Right hindlimb (tissue), 1 donor: ENCODE measurements at places on chromosomes 3 and 15.

- no peak for DNase-seq
These were observed 397.5 kb downstream of the ZIC4 start for GRCh38 chr3:147008886-147009285.

- no peak for DNase-seq
These were observed 223.6 kb upstream of the CTNNB1 start for GRCh38 chr3:40975711-40976121.

GRCh38 chr3:46667657-46668056 lies 25.8 kb downstream of the ALS2CL start:
- DNase-seq = no peak

- no peak for DNase-seq
These were observed 185.2 kb upstream of the TSC22D2 start for GRCh38 chr3:150222691-150223489.

GRCh38 chr15:96720656-96721055 lies 390.2 kb downstream of the NR2F2 start:
- DNase-seq = no peak

DNA sequence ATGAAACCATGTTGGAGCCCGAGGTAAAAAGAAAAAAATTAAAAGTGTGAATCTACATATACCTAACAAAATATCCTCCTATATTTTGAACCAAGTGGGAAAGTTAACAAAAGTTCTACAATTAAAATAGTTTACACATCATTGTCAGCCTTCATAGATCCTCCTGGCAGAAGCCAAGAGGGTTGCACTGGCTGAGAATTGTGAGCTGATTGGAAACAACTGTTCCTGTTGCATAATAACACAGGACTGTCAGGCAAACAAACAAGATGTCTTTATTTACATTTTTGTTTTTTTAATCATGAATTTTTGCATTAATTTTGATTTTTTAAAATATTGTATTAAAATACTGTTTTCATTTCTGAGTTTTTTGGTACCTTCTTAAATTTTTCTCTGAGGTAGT lies 215.2 kb upstream of the MME start:
- DNase-seq = no peak

DNA sequence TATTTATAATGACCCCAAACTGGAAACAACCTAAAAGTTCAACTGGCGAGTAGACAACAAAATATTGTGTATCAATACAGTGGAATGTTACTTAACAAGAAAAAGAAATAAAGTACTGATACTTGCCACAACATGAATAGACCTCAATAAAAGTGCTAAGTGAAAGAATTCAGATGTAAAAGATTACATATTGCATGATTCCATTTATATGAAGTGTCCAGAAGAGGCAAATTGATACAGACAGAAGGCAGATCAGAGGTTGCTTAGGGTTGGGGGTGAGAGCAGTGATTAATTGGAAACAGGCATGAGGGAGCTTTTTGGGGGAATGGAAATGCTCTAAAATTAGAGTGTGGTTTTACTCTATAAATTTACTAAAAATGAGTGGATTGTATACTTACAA lies 183.3 kb downstream of the SATB1 start:
- no peak for DNase-seq

DNA sequence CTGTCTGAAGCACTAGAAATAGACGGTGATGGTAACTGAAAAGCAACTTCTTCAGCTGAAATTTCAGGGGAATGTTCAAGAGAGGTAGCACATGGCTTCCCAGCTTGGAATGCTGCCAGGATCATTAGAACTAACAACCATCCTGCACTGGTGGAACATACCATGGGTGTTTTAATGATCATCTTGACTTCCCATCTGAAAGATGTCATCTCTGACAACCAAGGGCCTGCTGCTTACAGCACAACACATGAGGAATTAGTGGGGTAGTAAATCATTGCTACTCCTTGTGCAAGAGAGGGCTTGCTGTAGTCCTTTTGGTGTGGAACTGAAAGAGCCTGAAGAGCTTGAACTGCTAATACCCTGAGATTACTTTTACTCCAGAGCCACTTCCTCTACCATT lies 853.7 kb downstream of the MCTP2 start:
- no peak for DNase-seq

GRCh38 chr3:161316006-161316689 lies 55.2 kb downstream of the SPTSSB start:
- DNase-seq = no peak

- DNase-seq = no peak
These were observed 74.0 kb upstream of the TERB2 start for GRCh38 chr15:44882499-44882968.

DNA sequence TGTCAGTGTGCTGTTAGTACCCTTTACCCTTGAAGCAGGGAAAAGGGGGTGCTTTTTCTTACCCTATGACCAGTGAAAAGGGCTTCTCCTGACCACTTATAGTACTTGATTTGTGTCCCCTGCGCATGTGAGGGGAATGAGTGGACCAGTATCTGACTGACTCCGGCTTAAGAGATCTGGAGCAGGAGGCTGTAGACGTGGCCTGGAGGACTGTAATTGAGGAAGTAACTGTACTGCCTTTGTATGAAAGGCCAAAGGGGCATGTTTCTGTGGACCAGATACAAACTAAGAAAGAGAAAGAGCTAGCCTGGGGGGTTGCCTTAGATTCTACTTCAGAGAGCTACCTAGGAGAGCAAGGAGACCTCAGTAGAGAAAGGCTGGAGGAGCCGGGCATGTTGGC lies 89.9 kb upstream of the TBL1XR1 start:
- DNase-seq = no peak

GRCh38 chr15:28977377-28978010 lies 91.7 kb downstream of the APBA2 start:
- DNase-seq = peak; percentile 67

DNA sequence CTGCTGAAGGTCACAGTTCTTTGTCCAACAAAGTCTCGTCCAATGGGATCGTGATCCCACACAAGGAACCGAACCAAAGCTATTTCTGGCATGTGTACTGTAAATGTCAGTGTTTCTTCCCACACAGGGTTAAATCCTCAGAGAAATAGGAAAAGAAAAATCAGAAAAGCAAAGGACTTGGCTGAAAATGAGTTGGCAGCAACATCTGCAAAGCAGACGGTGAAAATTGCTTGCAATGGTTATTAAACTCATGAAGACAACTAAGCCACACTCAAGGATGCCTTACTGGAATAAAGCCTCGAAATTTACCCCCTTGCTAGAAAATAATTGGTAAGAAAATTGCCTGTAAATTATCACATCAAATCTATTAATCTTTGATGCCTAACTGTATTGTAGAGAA lies 195.2 kb upstream of the STRIT1 start:
- no peak for DNase-seq

DNA sequence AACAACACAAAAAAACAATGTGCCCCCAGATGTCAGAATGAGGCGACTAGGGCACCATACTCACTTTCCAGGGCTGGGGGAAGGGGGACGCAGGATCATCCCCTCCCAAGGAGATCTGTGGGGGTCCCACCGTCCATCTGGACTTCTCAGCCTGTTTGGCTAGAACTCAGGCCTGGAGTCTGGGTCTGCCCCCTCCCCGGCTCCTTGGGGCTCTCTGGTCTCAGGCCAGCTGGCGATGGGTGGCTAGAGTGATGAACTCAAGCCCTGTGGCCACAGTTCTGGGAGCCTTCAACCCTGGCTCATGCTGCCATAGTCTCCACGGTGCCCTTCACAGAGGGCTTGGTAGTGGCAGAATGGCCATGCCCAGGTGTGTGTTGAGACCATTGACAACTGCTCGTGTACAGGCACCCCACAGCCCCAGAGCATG lies 13.6 kb downstream of the ZBTB47 start:
- no peak for DNase-seq

- no peak for DNase-seq
These were observed 319.2 kb downstream of the ZNF621 start for GRCh38 chr3:40843851-40844548.

- DNase-seq = no peak
These were observed 786.0 kb downstream of the TUSC7 start for GRCh38 chr3:117495620-117496019.

GRCh38 chr3:36596419-36596818 lies 167.9 kb downstream of the DCLK3 start:
- no peak for DNase-seq
